ENCODE measurements at places on chromosomes 5 and 9.

- no peak for DNase-seq
Measured at GRCh38 chr5:74631081-74631953, 9.2 kb downstream of the ENC1 start.

GRCh38 chr9:105639936-105640335 lies 22.3 kb upstream of the TAL2 start:
- DNase-seq = no peak

- DNase-seq = no peak
Measured at GRCh38 chr5:135238622-135239452, 160.2 kb downstream of the MACROH2A1 start.

GRCh38 chr9:94645901-94646300 lies 6.6 kb upstream of the FBP1 start:
- no peak for DNase-seq

DNA sequence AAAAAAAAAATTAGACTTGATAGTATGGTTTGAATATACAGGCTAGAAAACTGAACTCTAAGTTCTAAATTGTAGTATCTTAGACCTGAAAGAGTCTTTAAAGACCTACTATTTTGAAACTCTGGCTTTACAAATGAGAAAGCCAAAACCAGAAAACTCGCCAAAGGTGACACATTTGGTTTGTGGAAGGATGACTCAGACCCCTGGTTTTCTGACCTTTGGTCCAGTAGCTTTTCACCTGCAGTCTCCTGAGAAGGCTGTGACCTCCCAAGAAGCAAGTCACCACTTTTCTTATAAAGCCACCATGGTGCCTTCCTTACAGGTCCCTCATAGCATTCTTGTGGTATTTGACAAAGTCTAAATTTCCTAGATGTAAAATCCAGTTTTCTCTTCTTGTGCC lies 102.1 kb upstream of the CEP78 start:
- DNase-seq = no peak

GRCh38 chr5:1514027-1514818 lies 9.5 kb downstream of the LPCAT1 start:
- DNase-seq = no peak

- no peak for DNase-seq
Measured at GRCh38 chr5:141715346-141715905, 33.4 kb upstream of the ARAP3 start.

DNA sequence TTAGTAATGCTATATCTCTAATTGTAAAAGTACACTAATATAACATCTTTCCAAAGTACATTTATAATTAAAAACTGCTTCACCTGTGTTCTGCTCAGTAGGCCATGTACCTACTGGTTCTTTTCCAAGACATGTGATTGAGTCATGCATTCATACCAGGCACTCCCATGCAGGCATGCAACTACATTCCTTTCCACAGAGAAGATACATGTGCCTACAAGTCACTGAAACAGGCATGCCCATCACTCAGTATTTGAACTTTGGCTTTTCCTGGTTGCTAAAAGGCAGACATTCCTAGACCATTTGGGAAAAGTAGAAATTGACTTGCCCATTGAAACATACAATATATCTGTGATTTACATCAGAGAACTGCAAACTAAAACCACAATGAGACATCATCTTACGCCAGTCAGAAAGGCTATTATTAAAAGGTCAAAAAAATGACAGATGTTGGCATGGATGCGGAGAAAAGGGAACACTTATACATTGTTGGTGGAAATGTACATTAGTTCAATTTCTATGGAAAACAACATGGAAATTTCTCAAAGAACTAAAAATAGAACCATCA lies 148.3 kb upstream of the MOCS2 start:
- no peak for DNase-seq

DNA sequence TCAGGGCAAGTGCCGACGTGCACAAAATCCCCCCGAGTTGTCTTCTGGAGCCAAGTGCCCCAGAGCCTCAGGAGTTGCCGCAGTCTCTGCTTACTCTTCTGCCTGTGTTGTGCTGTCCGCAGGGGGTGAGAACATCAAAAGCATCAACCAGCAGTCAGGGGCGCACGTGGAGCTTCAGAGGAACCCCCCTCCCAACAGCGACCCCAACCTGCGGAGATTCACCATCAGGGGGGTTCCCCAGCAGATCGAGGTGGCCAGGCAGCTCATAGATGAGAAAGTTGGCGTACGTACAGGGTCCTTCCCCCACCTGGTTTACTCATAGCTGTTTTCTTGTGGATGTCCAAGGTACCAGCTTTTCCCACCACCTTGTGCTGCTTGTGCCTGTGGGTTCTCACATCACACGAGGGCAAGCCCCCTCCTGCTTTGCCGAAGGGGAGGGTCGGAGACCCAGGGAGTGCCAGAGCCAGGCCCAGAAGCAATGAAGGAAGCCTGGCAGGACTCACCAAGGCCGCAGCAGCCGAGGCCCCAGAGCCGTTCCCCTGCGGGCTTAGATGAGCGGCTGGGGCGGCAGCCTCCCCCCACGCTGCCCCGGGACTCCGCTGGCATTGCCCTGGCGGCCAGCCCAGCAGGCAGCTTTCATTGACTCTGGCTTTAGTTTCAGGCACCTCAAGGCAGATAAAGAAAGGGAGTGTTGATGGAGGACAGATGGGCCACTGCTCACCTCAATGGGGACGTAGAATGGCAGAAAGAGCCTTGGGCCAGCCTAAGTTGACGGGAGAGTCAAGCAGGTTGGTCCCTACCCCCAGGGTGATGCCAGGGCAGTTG lies 33.7 kb upstream of the PRDM12 start:
- DNase-seq = no peak

DNA sequence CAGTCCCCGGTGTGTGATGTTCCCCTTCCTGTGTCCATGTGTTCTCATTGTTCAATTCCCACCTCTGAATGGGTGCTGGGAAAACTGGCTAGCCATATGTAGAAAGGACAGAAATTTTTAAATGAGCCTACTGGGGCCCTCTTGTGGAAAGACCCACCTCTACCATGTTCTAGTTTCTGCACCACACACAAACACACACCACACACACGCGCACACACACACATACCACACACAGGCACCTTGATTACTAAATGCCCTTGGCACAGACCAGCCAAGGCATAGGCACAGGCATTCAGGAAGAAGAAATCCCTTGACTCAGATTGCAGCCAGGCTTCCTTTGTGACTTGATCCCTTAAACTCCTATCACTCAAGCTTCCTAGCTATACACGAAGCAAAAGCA lies 60.5 kb downstream of the SIL1 start:
- DNase-seq = no peak
